ENCODE measurements at places on chromosomes 7 and 10. TPM values are rescaled to one million over a fixed set of nuclear protein-coding genes. Genes with fewer than 3 reads are reported as not detected.

MYL10 gene
- not detected for polyA plus RNA-seq

A1CF gene
- polyA plus RNA-seq, result not detected

LOXL4 gene
- 5.6 TPM for polyA plus RNA-seq

FAM241B gene
- polyA plus RNA-seq, result 2.8 TPM

ZNF273 gene
- 3.1 TPM for polyA plus RNA-seq

VENTX gene
- polyA plus RNA-seq, result 0.83 TPM

MKLN1 gene
- 22.8 TPM for polyA plus RNA-seq

SMARCD3 gene
- polyA plus RNA-seq, result 77.7 TPM

KEL gene
- 0.37 TPM for polyA plus RNA-seq

GJD4 gene
- not detected for polyA plus RNA-seq

SIRT1 gene
- polyA plus RNA-seq, result 8.9 TPM

CFAP58 gene
- 3.6 TPM for polyA plus RNA-seq

PDE1C gene
- 11.7 TPM for polyA plus RNA-seq

MBL2 gene
- not detected for polyA plus RNA-seq

CLRN3 gene
- not detected for polyA plus RNA-seq

PAX4 gene
- polyA plus RNA-seq, result not detected
